ENCODE measurements at places on chromosomes 13 and 19. TPM values are rescaled to one million over a fixed set of nuclear protein-coding genes. Genes with fewer than 3 reads are reported as not detected.

- no peaks in the 10 kb centered on the region for H3K4me1 ChIP-seq
- H3K36me3 ChIP-seq, result no peaks in the 10 kb centered on the region
- H3K4me3 ChIP-seq, result no peak overlapping the region
- no peak for DNase-seq
Measured at GRCh38 chr19:13946414-13946813, 5.9 kb upstream of the DCAF15 start.

The THSD8 gene
- total RNA-seq, result not detected

DNA sequence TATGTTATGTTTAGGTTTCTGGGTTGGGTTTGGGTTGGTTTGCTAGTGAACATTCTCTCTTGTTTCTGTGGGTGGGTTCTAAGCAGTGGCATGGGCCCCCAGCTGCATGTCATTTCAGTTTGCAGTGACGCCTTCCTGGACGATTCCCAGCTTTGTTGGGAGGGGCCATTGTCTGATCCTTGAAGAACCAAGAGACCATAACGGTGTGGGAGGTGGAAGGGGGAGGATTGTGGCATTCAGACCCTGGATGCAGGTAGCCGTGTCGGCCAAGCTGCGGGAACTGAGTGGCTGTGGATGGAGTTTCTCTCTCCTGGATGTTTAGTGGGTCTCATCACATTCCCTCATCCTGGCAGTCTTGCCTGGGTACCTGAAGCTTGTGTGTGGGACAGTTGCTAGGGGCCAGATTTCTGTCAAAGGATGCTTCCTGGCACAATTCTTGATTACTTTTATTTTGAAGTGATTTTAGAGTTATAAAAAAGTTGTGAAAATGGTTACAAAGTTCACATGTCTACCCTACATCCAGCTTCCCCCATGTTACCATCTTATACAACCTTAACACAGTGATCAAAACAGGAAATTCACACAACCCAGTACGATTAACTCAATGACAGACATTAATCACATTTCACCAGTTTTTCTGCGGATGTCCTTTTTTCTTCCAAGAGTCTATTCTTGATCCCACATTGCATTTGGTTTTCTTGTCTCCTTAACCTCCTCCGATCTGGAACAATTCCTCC, 123.8 kb downstream of the SIPA1L3 start:
- H3K4me1 ChIP-seq, result no peaks in the 10 kb centered on the region
- H3K4me3 ChIP-seq, result no peak overlapping the region

The ZNF66 gene
- 0.32 TPM for total RNA-seq

The ZNF575 gene
- not detected for total RNA-seq

- no peaks in the 10 kb centered on the region for H3K36me3 ChIP-seq
- no peak overlapping the region for H3K27ac ChIP-seq
- H3K4me1 ChIP-seq, result no peaks in the 10 kb centered on the region
- no peak for DNase-seq
Measured at GRCh38 chr19:41599175-41599966, 23.4 kb downstream of the CEACAM21 start.

The CCDC70 gene
- total RNA-seq, result not detected

The ZNF382 gene
- total RNA-seq, result 0.32 TPM

- H3K27ac ChIP-seq, result no peak overlapping the region
- no peaks in the 10 kb centered on the region for H3K36me3 ChIP-seq
- H3K4me3 ChIP-seq, result no peak overlapping the region
- no peaks in the 10 kb centered on the region for H3K27me3 ChIP-seq
Measured at GRCh38 chr13:91417660-91418325, 19.4 kb downstream of the GPC5 start.

The PRODH2 gene
- not detected for total RNA-seq

DNA sequence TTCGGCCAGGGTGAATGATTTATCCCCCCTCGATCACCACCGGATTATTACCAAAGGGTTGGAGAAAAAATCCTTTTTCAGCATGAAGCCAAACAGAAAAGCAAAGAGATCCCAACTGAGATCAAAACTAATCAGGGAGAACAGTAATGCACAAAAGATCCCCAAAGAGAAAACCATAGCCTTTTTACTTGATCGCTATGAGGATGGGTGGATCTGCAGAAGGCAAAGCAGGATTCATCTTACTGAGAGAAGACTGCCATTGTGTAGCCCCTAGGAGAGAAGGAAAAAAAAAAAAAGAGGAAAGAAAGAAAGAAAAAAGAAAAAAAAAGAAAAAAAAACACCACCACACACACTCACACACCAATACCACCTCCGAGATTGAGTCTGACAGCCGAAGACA, at the start of gene FGF14:
Gene FGF14 (minus strand): TSS at position 283 of the 400 bp plus-strand sequence.
- H3K36me3 ChIP-seq, result no peaks in the 10 kb centered on the region
- H3K4me3 ChIP-seq, result peak within 1 kb of the TSS; percentile 58
- no peak within 1 kb of the TSS for H3K27ac ChIP-seq

The PINLYP gene
- total RNA-seq, result 2.2 TPM

The CGB3 gene
- not detected for total RNA-seq

Measured in ascending aorta (tissue), 2 donors.